ENCODE measurements at places on chromosomes 12 and 14.

- peak; percentile 23 for DNase-seq
Observed at GRCh38 chr14:55180434-55180833, 11.0 kb downstream of the DLGAP5 start.

DNA sequence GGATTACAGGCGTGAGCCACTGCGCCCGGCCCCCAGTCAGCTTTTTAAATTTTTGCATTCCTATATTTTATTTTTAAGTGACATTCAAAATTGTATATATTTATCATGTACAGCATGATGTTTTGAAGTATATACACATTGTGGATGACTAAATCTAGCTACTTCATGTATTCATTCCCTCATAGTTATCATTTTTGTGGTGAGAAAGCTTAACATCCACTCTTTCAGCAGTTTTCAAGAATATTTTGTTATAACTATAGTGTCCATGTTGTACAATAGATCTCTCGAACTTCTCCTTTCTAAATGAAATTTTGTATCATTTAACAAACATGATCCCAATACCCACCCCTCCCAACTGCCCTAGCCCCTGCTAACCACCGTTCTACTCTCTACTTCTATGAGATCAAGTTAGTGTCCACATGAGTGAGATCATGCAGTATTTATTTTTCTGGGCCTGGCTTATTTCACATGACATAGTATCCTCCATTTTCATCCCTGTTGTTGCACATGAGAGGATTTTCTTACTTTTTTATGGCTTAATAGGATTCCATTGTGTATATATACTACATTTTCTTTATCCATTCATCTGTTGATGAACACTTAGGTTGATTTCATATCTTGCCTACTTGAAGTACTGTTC lies 8.8 kb upstream of the HEBP1 start:
- no peak for DNase-seq

- DNase-seq = no peak
Observed at GRCh38 chr12:131368668-131369071, 342.2 kb upstream of the SFSWAP start.

DNA sequence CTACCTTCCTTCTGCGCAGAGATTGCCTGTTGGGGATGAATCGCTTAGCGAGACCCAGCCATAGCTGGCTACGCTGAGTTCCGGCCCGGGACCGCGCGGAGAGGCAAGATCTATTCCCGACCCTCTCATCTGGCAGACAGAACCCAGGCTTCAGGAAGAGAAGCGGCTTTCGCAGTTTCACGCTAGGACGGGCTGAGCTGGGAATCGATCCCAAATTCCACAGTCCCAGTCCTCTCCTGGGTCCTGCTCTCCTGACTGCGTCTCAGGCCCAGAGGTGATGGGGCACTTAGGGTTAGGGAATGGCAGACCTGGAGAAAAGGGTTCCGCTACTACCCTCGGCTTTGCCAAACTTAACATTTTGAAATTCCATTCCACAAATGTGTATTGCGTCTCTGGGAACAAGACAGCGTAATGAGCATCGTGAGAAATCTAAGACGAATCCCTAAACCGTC lies 2.8 kb downstream of the PTPN21 start:
- DNase-seq = peak; percentile 29

- DNase-seq = no peak
Observed at GRCh38 chr14:101072531-101072930, 169.0 kb upstream of the RTL1 start.

DNA sequence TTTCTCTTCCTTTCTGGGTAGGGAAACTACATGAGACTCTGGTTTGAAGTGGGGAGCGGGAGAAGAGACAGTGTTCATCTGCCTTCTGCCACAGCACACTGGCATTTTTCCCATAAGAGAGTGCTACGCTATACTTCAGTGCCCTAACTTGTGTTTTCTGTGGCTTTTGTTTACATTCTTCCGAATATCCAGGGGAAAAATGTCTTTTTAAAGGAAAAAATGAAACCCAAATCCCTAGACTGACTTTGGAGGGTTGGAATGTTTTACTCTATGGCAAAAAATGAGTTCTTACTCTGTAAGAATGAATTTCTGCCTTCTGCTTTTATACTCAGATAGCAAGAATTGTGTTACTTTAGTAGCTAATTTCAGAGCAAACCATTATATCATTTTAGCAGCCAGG lies 88.1 kb upstream of the TMEM263 start:
- DNase-seq = no peak
